ENCODE measurements at places on chromosomes 1 and 21.

DNA sequence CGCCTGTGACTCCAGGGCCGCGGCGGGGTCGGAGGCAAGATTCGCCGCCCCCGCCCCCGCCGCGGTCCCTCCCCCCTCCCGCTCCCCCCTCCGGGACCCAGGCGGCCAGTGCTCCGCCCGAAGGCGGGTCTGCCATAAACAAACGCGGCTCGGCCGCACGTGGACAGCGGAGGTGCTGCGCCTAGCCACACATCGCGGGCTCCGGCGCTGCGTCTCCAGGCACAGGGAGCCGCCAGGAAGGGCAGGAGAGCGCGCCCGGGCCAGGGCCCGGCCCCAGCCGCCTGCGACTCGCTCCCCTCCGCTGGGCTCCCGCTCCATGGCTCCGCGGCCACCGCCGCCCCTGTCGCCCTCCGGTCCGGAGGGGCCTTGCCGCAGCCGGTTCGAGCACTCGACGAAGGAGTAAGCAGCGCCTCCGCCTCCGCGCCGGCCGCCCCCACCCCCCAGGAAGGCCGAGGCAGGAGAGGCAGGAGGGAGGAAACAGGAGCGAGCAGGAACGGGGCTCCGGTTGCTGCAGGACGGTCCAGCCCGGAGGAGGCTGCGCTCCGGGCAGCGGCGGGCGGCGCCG, at the start of gene SIM2:
Gene SIM2, plus strand, starts transcription at position 135 of the 565 bp plus-strand sequence. CDS start 632 bp downstream, outside the sequence.
- no peak for DNase-seq

DNA sequence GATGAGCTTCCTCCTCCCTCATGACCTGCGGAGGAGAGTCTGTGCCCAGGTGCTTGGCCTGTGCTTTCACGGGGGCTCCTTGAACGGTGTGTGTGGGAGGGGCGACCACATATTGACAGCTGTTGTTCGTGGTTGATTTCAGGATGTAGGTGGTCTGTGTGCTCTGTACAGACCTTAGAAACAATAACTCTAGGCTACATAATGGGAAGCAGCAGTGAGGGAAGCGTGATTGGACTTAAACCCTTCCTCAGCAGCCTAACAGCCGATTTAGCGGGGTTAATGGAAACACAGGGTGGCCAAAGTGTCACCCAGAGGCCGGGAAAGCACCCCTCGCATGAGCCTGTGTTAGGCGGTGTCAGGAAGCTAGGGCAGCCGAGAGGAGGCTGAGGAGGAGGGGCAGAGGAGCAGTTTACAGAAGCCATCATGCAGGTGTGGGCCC, 56.0 kb downstream of the TBCE start:
- DNase-seq = no peak

- DNase-seq = no peak
These were observed 29.4 kb downstream of the KAZN start for GRCh38 chr1:14627608-14628489.

GRCh38 chr1:51761351-51761750, 117.2 kb downstream of the NRDC start:
- DNase-seq = no peak

DNA sequence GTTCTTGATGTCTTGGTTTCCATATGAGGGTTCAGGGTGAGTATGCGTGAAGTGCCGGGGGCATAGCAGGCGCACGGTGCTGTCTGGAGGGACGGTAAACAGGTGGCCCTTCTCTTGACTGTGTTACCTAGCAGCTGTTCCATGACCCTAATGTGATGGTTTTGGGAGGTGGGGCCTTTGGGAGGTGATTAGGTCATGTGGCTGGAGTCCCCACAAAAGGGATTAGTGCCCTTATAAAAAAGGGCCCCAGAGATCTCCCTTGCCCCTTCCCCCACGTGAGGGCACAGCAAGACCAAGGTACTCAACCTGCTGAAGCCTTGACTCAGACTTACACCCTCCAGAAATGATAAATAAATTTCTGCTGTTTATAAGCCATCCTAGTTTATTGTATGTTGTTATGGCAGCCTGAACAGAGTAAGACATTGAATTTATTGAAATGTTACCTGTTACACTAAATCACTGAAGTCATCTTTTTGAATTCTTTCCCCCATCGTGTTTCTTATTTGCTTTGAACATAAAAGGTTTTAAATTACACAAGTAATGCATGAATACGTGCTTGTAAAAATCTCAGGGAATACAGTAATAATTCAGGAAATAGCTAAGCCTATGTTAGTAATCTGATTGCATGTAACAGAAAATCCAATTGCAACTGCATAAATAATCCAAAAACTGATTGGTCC, 15.6 kb downstream of the TRAPPC10 start:
- DNase-seq = no peak

- DNase-seq = no peak
These were observed 413.3 kb upstream of the PTBP2 start for GRCh38 chr1:96308314-96308713.

GRCh38 chr1:29283804-29284195, 47.5 kb downstream of the PTPRU start:
- no peak for DNase-seq

DNA sequence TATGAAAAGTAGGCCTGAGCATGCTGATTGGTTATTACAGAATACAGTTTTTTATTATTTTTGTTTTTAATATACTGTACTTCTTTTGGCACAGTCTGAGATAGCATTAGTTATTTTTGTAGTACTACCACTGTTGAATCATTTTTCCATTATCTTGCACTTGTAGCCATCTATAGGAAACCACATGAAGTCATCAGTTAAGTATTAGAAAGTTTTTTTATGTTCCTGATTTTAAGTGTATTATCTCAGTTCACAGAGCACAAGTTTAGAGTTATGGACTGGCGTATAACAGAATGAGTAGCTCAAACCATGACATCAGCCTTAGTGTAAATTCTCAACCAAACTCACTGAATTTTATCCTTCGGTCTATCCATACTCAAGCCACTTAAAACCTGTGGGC, 22.8 kb downstream of the DHX9 start:
- no peak for DNase-seq

DNA sequence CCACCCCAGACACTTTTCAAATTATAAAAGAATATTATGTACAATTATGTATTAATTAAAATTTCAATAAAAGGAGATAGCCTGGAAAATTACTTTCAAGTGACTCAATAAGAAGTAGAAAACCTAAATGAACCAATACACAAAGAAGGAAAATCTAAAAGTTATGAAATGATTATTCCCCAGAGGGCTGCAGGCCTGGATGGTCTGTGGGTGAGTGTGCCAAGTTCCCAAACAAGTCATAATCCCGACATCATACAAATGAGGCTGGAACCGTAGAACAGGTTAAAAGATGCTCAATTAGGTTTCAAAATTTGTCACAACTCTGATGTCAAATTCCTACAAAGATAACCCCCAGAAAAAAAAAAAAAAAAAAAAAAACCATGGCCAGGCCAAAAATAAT, 12.7 kb downstream of the SPATC1L start:
- no peak for DNase-seq

DNA sequence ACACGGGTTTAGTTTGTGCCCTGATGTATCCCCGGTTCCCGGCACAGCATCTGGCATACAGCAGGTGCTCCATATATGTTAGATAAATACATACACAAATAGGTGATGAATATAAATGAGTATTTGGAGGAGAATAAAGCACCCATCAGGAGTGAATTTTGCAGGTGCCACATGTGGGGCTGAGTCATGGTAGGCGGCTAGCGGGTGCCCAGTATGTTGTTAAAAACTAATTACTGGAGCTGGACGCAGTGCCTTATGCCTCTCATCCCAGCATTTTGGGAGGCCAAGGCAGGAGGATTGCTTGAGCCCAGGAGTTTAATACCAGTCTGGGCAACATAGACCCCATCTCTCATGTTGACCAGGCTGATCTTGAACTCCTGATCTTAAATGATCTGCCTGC, 16.7 kb upstream of the WASF2 start:
- no peak for DNase-seq

GRCh38 chr21:35529171-35529863, 480.2 kb upstream of the RUNX1 start:
- DNase-seq = no peak

DNA sequence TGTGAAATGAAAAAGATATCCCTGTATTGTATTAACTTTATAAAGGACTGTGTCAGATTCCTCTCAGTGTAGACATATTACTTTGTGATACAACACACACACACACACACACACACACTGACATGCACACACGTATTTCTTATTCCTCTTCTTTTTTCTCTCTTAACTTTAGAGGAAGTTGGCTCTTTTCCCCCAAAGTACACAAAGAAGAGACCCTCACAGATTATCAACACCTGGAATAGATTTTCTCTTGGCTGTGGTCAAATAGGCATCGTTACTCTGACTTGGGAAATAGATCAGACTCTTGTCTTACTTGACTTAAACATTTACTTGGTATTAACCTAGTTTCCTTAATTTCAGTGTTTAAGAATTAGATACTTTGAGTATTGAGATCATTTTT, 792.8 kb downstream of the ADGRL2 start:
- no peak for DNase-seq

DNA sequence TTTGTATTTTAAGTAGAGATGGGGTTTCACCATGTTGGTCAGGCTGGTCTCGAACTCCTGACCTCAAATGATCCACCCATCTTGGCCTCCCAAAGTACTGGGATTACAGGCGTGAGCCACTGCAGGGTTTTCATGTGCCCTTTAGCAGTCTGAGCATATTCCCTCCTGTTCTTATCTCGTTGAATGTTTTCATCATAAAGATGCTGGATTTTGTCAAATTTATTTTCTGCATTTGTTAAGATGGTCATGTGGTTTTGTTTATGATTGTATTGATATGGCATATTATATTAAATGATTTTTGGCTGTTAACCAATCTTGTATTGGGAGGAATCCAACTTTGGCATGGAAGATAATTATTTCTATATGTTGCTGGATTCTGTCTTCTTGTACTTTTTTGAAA, 8.8 kb downstream of the JMJD4 start:
- DNase-seq = no peak

DNA sequence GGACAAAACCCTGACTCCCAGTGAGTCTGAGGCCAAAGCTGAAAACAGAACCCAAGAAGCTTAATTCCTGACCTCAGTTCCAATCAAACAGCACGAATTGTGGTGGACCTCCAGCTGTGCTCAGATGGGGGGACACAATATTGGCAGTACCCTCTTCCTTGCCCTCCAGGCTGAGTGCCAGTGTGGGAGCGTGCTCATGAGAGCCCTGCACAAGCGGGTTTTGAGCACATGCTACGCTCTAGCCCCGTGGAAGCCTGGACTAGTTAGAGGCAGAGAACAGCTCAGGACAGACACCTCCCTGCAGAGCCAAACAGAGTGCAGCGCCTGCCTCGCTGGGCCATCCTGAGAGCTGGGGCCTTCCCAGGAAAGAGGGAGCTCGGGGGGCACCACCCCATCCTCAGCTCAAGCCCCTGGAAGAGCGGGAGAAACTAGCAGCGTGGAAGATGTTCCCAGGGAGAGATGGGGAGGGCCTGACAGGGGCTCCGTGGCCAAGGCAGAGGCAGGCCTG, 2.8 kb upstream of the SLC25A34 start:
- no peak for DNase-seq

DNA sequence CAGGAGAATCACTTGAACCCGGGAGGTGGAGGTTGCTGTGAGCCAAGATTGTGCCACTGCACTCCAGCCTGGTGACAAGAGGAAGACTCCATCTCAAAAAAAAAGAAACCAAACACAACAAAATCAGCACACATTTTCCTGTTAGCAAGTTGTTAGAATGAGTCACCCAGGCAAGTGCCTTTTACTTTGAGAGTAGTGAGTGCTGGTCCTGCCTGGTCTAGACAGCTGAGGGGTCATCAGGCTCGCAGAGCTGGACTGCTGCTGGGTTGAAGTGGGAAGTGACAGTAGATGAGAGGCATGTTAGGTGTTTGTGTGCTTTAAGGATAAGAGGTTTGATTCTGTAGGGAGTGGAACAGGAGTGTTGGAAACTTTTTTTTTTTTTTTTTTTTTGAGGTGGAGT, 31.9 kb downstream of the GNPAT start:
- no peak for DNase-seq

DNA sequence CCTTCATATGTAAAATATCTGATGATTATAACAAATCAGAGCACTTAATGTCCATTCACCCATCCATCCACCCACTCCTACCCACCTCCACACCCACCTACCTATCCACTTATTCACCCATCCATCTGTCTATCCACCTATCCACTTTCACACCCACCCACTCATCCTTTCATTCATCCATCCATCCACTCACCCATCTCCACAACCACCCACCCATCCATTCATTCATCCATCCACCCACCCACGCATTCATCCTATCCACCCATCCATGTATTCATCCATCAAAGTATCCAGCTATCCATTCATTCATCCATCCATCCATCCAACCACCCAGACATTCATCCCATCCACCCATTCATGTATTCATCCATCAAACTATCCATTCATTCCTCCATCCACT, 466.1 kb downstream of the AJAP1 start:
- no peak for DNase-seq

DNA sequence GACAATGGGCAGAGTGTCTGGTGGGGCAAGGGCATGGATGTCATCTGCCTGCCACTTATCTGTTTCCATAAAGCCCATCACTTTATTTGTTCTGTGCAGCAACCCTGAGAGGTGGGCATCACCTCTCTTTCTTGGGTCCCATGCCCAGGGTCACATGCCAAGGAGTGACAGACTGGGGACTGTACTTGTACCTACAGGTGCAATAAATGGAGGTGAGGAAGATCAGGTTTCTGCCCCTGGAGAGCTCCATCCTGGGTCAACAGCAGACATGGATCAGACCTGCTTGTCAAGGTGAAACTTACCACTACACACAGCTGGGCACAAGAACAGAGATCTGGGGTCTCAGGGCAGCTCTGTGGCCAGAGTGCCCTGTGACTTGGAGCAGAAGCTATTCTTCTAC, 18.4 kb upstream of the PRDM16 start:
- DNase-seq = no peak

DNA sequence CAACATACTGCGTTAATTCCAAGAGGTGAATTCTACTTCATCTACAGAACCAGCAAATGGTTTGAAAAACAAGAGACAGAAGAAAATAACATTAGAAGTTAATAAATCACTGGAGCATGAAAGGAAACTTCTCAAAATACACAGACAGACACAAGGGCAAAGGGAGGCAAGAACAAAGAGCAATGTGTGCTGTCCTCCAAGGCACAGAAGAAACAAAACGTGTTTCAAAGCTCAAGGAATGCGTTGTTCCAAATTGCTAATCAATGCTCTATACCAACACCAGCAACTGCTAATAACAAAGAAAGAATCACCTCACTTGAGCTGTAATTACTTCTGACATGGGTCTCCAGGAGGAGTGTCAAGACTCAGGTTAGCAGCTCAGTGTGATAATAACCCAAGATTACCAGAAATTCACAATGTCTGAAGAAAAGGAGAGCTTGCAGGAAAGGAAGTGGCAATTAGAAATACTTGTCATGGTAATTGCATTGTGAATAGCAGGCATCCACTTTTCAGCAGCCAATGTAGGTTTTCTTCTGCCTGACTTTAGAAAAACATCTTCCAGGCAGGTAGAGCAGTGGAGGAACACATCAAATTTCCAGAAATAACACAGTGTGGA, 175.4 kb downstream of the SEC16B start:
- DNase-seq = no peak

DNA sequence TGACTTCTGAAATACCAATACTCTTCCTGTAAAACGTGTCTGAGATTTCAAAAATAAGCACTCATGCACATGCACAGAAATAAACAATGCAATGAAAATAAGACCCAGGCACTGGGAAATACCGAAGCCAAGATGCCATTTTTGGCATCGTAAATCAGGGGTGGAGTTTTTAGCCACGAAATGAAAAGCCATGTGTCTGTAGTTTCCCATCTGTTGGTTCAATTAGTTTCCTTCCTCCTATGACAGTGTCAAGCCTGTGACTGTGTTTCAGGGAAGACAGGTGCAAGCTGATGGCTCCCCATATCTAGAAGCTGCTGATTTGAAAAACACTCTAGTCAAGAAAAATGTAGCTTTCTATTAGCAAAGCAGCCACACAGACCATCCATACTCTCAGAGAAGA, 480.4 kb upstream of the CAMK1G start:
- peak; percentile 67 for DNase-seq

All from NCI-H524 treated with DMSO at 0.1 percent for 48 hours (cell line).